ENCODE measurements at places on chromosomes 16 and 17. TPM values are rescaled to one million over a fixed set of nuclear protein-coding genes. Genes with fewer than 3 reads are reported as not detected.
A peak's percentile ranks its signal among the peaks of the same experiment; 100 is the strongest.

The PRPSAP1 gene
- 61.4 TPM for polyA plus RNA-seq

The DUS1L gene
- polyA plus RNA-seq, result 241 TPM

The SLC52A1 gene
- polyA plus RNA-seq, result not detected

GRCh38 chr17:79189305-79189704 is 114.7 kb downstream of the ENGASE start:
- no peak for DNase-seq

DNA sequence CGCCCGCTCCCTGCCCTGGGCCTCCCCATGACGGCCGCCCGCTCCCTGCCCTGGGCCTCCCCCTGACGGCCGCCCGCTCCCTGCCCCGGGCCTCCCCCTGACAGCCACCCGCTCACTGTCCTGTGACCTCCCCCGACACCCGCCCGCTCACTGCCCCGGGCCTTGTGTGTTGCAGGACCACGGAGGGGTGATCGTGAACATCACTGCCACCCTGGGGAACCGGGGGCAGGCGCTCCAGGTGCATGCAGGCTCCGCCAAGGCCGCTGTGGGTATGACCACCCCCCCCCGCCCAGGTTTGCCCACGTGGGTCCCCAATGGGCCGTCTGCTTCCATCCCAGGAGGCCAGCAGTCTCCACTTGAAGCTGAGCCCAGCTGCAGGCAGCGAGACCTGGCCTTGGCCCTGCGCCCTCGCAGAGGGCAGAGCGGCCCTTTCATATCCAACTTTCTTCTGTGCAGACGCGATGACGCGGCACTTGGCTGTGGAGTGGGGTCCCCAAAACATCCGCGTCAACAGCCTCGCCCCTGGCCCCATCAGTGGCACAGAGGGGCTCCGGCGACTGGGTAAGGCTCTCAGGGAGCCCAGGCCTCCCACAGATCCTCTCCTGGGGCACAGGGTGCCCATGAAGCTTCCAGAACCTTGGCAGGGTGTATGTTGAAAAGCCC is 9.0 kb downstream of the DECR2 start:
- no peak for DNase-seq

GRCh38 chr17:72822358-72823023 is 270.0 kb downstream of the SLC39A11 start:
- no peak for DNase-seq

DNA sequence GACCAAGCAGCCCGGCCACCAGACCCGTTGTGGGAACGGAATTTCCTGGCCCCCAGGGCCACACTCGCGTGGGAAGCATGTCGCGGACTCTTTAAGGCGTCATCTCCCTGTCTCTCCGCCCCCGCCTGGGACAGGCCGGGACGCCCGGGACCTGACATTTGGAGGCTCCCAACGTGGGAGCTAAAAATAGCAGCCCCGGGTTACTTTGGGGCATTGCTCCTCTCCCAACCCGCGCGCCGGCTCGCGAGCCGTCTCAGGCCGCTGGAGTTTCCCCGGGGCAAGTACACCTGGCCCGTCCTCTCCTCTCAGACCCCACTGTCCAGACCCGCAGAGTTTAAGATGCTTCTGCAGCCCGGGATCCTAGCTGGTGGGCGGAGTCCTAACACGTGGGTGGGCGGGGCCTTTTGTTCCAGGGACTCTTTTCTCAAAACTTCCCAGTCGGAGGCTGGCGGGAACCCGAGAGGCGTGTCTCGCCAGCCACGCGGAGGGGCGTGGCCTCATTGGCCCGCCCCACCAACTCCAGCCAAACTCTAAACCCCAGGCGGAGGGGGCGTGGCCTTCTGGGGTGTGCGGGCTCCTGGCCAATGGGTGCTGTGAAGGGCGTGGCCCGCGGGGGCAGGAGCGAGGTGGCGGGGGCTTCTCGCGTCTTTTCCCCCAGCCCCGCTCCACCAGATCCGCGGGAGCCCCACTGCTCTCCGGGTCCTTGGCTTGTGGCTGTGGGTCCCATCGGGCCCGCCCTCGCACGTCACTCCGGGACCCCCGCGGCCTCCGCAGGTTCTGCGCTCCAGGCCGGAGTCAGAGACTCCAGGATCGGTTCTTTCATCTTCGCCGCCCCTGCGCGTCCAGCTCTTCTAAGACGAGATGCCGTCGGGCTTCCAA is at the start of gene SLC2A4:
Gene SLC2A4, plus strand, starts transcription at position 645 of the 879 bp plus-strand sequence. Its CDS starts 217 bp downstream, at position 862.
- DNase-seq, result peak; percentile 87

- DNase-seq, result no peak
These were observed 105.0 kb downstream of the BANP start for GRCh38 chr16:88056212-88056611.

- no peak for DNase-seq
These were observed 2180.1 kb downstream of the TP53TG3F start for GRCh38 chr16:35639233-35640205.
